ENCODE measurements at places on chromosomes 5 and 9.

GRCh38 chr5:78671609-78672008 lies 23.0 kb upstream of the LHFPL2 start:
- DNase-seq: no peak

GRCh38 chr5:32735512-32735911 lies 24.4 kb downstream of the NPR3 start:
- no peak for DNase-seq

DNA sequence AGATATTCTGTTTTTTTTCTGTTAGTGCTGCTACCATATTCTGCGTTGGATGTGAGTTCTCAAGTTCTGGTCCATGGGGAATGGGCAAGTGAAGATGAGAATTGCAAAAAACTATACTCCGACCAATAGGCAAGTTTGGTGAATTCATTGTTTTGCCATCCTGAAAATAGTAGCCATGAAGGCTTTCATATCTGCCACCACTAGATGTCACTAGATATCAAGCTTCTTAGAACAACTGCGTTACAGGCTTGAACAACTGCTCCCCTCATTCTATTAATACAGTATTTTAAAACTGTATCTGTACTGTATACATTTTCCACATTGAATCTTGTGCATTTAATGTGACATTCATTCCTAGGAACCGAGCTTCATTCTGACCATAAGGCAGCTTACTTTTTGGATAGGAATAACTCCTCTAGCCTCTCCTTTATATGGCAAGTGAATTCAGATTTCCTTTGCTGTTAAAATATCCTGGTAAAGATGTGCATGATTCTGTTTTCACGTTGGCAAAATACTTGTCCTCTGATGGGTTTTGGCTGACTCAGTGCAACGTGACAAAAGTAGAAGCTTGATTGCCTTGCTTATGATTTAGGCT lies 163.6 kb downstream of the SREK1 start:
- no peak for DNase-seq

- DNase-seq: no peak
These were observed 324.4 kb downstream of the ENC1 start for GRCh38 chr5:74316064-74316603.

DNA sequence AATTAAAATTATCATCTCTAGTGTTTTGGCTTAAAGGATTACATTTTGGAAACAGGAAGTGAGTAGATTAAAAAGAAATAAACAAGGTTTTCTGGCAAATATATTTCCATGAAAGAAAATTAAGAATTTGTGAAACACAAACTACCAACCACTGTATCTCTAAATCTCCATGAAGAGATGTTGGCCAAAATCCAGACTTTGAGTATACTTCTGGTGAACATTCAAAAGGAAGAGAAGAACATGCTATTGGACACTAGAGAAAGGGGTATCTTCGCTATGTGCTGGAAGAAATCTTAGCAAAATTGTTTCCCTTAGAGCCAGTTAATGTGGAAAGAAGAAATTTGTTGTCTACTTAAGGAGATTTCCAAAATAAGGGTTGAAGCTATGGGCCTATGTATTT lies 710.4 kb upstream of the CTNND2 start:
- no peak for DNase-seq
